ENCODE measurements at places on chromosomes 1 and 21.

GRCh38 chr1:228378873-228379460 lies 27.7 kb downstream of the TRIM11 start:
- no peak for DNase-seq

DNA sequence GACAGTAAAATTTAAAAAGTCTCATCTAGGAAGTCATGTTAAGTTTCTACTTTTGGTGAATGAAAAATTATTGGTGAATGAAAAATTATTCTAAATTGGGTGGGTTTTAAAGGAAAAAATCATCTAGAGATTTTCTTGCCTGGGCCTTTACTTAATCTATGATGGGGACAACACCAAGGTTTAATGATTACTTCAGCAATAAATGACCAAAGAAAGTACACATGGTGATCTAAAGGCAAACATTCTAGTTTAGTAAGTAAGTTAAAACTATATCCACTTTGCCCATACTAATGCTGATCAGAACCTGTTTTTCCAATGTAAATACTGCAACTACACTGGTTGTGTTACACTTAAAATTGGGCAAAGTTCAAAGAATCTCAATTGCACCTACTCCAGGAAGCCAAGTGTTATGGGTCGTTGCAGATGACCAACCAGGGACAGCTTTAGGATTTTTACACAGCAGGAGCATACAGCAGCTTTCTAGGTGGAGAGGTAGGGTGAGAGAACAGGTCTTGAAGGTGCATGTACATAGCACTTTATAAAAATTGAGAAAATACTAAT lies 14.6 kb upstream of the RPL5 start:
- no peak for DNase-seq

DNA sequence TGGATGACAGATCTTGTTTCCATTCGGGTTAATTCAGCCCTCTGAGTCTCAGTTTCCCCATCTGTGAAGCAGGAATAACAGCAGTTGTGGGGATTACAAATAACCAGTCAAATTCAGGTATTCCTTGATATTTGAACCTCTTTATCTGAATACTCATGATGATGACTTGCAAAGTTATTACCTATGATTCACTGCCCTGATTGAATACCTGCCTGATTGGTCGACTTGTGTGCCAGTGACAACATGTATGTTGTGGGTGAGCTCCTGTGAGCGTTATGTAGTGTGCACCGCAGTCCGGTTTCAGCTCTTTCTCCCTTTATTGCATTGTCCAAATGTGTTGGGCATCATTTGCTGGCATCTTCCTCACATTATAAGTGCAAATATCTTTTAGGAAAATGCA lies 9.5 kb upstream of the TMEM61 start:
- DNase-seq: no peak

DNA sequence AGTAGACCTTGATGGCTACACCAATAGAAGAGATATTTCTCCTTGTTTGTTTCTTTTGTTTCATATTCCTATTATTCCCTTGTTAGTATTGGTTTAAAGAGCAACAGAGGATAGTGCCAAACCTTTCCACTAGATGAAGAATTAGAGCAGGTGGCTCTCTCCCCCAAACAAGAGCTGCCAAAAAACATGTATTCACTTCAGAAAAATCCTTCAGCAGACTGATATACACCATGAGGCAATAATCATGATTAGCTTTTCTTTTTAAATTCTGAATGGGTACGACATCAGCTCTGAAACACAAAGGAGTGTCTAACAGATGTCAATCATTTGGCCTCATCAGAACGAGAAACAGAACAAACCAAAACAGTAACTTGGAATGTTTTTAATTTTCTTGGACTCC lies 67.3 kb upstream of the MAP10 start:
- no peak for DNase-seq

- no peak for DNase-seq
Observed at GRCh38 chr1:106956721-106957120, 99.8 kb upstream of the PRMT6 start.

GRCh38 chr1:239367196-239367810 lies 19.1 kb upstream of the CHRM3 start:
- no peak for DNase-seq

DNA sequence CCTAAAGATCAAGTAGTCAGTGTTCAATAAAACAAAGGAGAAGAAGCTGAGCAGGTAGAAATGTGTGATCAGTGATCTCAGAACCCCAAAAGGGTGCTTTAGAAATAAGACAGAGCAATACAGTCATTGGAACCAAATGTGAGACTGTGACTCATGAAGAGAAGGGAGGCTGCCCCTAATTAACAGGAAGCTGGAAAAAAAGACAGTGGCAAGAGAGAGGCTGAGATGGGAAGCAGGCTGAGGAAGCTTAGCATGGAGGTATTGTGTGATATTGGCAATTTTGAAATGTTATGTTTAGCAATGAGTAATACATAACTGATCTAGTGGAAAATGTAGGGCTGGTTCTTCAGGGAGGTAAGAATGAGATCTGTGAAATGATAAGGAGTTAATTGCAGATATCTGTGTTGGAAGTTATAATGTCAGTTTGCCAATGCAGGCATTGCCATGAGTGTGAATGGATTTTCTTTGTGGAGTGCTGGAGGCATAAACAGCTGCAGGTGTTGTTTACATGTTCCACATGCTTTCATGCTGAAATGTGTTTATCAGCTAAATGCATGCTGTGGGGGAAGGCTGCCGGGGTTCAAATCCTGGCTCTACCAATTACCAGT lies 90.6 kb upstream of the CACNA1E start:
- DNase-seq: no peak

DNA sequence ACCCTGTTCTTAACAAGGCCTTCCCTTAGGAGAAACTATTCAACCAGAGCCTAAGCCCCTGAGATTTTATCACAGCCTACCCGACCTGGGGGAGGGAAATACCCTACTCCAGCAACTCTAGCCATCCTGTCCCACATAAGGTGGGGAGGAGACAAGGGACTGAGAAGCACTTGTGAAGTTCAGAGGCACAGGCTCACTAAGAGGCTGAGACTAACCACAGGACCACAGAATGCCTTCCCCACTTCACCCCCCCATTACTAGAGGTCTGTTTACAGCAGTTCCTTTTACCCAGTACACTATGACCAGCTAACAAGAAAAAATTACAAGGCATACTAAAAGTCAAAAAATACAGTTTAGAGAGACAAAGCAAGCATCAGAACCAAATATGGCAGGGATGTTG lies 86.8 kb downstream of the TEX35 start:
- DNase-seq: no peak

GRCh38 chr1:23548704-23549143 lies 10.6 kb downstream of the ID3 start:
- no peak for DNase-seq

DNA sequence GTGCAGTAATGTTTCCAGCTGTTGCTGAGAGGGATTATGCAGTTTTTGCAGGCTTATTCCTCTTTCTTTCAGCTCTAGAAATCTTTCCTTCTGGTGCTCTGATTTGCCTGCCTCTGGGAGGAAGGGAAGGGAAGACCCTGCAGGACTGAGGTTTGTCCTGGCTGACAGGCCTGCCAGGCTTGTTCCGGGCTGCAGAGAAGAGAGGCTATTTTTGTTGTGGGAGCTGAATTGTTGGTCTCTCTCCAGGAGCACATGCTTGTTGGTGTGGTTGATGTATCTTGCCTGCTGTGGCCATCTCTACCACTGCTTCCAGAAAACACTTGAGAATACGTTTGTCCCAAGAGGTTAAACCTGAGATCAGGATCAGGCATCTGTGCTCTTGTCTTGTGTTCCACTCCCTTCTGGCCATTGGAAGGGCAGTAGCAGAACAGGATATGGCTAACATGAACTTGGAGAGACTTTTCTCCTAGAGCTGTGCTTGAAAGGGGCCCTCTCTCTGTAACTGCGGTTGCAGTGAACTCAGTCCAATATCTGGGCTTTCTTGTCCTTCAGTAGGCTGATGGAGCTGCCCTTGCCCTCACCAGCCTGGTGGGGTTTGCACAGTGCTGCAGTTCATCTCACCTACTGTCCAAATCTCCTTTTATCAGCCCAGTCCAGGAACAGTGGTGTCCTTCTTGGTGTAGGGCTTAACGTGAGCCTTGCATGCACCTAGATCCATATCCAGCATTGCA lies 21.5 kb upstream of the SLC25A34 start:
- peak; percentile 56 for DNase-seq

- DNase-seq: no peak
Observed at GRCh38 chr1:21868941-21869454, 56.9 kb downstream of the LDLRAD2 start.

DNA sequence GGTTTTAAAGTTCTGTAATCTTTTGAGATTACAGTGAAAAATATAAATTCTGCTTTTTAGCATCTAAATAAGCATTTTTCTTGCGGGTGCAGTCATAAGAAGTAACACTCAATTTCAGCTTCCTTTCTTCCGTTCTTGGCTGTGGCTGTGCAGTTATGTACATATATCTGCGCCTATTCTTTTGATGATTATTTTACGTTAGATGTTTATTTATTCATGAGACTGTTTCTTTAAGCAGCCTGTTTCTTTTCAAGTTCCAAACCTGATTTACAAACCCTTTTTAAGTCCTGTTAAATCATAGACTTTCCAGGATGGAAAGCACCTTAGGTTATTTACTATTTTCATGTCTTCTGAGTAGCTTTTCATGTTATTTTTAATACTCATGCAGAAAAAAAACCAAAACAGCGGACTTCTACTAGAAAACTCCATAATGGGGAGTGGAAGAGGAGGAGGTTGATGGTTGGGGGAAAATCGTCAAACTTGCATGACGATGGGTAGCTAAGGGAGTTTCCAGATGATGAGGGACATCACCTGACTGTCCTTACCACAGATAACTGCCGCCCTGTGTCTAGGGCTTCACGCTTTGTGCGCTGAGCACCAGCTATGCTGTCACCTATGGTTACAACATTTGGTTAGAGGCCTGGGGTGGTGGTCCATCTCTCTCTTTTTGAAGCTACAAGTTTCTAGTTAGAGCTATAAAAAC lies 2.6 kb downstream of the PRDM2 start:
- no peak for DNase-seq

DNA sequence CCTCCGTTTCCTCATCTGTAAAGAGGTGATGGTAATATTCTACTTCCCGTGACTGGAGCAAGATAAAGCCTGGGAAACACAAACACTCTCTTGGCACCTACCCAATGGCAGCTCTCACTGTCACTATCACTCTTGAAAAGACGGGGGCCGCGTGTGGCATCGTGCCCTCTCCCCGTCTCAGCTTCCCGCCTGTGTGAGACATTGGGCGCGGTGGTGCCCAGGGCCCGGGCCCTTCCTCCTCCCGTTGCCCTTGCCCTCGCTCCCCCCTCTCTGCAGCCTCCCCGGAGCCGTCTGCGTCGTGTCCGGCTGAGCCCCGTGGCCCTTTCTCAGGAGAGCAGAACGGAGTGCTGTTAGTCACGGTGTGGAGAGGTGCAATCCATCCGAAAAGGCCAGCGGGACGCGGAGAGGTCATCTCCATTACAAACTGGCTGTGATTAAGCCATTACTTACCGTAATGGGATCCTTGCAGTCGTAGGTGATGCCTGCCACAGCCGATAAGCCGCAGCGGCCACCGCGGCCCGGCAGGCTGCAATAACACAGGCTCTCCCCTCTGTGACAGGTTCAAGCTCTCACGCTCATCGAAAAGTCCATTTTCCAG lies 156.4 kb upstream of the ZC3H12A start:
- DNase-seq: no peak

GRCh38 chr1:24909388-24909898 lies 20.6 kb downstream of the RUNX3 start:
- DNase-seq: no peak

DNA sequence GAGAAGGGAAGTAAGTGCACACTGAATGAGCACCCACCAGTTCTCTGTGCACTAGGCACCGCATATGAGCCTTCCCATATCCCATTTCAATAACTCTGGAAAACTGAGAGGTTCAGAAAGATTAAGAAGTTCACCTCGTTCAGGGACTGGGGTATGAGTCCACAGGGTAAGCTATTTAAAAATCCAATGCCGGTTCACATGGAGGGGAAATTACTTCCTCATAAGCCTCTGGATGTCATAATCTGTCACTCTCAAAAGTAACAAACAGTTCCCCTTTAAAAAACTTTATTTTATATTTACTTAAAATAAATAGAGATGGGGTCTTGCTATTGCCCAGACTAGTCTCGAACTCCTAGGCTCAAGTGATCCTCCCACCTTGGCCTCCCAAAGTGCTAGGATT lies 1.9 kb downstream of the OR2B11 start:
- no peak for DNase-seq

- DNase-seq: no peak
Observed at GRCh38 chr1:3564921-3565831, 46.1 kb downstream of the MEGF6 start.

- no peak for DNase-seq
Observed at GRCh38 chr1:26782521-26783212, 5.1 kb upstream of the PIGV start.

GRCh38 chr1:27567146-27567526 lies 36.8 kb downstream of the AHDC1 start:
- no peak for DNase-seq

GRCh38 chr1:1782399-1783221 lies 4.3 kb upstream of the NADK start:
- DNase-seq: no peak

DNA sequence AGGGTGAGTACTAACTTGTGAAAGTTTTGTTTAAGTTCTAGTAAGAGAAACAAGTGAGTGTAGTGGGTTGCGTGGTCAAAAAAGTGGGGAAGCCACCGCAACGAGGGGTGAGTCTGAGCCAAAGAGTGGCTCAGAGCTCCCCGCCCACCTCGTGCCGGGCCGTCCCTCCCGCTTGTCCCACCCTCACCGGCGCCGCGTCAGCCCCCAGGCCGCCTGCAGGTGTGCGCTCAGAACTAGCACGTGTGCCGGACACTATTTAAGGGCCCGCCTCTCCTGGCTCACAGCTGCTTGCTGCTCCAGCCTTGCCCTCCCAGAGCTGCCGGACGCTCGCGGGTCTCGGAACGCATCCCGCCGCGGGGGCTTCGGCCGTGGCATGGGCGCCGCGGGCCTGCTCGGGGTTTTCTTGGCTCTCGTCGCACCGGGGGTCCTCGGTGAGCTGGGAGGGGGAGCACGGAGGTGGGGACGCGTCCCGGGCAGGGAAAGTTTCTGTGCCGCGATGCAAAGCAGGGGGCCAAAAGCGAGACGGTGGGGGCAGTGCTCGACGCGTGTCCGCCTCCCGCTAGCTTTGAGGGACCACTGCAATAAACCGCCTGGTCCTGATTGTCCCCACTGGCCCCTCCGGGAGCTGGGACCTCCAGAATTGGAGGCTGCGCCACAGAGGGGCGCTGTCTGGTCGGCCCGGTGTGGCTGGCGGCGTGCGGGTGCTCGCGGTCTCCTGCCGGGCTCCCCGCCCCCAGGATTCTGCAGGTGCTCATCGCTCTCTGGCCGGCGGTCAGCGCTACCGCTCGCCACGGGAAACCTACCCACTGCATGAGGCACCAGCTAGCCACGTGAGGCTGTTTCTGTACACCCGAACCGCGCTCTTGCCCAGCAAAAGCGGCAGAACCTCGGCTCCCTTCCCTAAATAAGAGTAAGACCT lies at the start of gene CR2:
Gene CR2, plus strand, starts transcription at position 283 of the 919 bp plus-strand sequence. Its CDS starts 91 bp downstream, at position 374.
- no peak for DNase-seq

DNA sequence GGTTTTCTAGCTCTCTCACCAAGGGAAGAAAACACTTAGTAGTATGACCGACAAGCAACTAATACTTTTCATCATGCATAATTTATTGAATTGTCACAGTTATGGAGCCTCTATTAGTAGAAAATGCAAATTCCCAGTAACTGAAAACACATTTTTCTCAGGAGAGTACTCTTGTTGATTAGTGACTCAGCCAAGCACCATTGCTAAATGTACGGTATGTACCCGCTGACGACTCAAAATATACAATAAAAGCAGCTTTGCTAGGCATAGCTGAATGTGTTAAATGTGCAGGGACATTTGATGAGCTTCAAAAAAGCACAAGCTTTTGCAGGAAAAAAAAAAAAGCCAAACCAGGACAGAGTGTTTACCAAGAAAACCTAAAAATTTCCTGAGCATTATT lies 63.9 kb downstream of the WDR64 start:
- DNase-seq: no peak

All from hypothalamus (tissue), 51 donors.